Right ventricle myocardium inferior (tissue), 1 donor: ENCODE measurements at places on chromosomes 2 and 18. TPM values are rescaled to one million over a fixed set of nuclear protein-coding genes. Genes with fewer than 3 reads are reported as not detected.

DNA sequence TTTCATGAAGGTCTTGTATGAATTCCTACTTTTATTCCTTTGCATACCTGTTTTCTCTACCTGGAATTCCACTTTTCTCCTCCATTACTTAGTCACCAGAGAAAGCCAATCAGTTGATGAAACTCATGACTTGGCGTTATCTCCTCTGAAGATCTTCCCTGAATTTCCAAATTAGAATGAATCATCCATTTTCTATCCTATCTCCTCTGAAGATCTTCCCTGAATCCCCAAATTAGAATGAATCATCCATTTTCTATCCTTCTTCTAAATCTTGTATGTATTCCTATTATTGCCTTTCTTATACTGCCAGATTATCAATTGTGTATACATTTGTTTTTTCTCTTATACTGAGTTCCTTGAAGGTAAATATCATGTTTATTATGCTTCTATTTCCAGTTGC lies 440.4 kb downstream of the CCDC85A start:
- no peak for DNase-seq

GRCh38 chr2:85157345-85157744 lies 24.2 kb downstream of the TCF7L1 start:
- DNase-seq, result no peak

DNA sequence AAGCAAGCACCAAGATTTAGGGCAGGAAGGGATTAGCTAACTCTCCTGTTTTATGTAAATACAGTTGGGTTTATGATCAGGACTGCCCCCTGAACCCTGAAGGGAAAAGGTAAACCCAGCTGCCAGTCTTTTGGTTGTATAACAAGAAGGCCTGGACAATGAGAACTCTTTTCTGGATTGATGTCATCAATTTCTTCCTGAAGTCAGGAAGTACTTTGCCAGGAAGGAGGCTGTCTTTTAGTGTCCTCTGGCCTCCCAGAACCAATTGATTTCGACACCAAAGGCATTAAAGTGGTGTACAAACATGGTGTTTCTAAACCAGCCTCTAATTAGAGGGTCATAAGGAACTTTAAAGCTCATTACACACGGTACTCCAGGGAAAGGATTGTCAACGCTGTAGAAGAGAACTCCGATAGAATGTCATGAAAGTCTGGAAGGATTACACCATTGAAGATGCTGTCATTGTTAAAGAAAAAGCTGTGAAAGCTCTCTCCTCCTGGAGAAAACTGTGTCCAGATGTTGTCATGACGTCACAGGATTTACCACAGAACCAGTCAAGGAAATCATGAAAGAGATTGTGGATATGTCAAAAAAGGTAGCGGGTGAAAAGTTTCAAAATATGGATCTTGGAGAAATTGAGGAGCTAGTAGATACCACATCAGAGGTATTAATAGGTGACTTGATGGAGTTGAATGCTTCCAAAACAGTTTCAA lies 78.8 kb downstream of the ANKRD12 start:
- no peak for DNase-seq

GRCh38 chr2:219658196-219658846 lies 30.9 kb downstream of the SLC4A3 start:
- no peak for DNase-seq

GRCh38 chr2:15828576-15828975 lies 111.8 kb upstream of the MYCN start:
- DNase-seq, result no peak

GRCh38 chr2:177275040-177275742 lies 10.7 kb upstream of the NFE2L2 start:
- no peak for DNase-seq

GRCh38 chr2:46937471-46937901 lies 21.9 kb upstream of the MCFD2 start:
- DNase-seq, result no peak

DNA sequence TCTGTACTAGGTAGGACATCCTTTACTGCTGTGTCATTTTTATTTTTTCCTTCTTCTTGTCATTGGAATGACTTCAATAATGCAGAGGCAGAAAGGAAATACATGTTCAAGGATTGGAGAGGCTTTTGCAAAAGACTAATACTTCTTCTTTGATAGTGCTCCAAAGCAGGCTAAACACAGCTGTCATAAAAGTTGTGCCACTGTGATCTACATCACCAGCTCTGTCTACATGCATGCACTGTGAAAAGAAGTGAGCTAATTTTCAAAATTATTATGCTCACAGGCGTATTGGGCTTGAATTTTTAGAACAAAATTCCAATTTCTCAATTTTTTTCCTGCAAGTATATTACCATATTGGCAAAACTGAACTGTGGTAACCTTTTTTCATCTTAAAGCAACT lies 37.5 kb upstream of the CALCRL start:
- DNase-seq, result no peak

GRCh38 chr2:233288663-233289062 lies 19.0 kb upstream of the SAG start:
- DNase-seq, result no peak

DNA sequence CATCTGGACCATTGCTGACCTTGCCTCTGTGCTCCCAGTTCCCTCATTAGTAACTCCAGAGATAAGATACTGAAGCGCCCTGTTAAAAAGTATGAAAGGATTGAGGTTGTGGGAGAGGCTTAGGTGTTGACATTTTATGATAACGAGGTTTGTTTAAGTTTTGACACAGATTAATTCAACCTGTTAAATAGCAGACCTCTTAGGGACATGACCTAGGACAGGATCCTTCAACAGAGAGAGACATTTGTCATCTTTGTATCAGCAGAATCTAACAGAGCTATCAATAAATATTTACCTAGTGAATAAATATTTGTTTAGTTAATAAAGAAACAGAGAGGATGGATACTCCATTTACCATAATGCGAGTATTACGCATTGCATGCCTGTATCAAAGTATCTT lies 99.5 kb downstream of the DCC start:
- no peak for DNase-seq

DNA sequence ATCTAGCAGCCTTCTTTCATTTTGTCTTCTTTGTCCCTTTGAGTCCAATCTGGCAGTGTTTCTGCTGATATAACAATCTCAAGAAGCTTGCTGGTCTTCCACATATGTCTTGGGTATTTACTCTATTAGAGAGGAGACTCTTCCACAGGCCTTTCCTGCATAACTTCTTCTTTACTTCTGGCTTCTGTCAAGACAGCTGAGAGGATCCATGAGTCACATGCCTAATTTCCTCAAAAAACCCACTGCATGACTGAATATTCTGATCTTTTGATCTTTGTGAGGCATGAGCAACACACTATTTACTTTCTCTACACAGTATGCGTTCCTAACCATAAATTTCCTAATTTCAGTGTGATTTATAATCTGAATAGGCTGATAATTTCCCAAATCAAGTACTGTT lies 5.1 kb upstream of the DCC start:
- DNase-seq, result no peak

- DNase-seq, result no peak
These were observed 95.7 kb downstream of the BCL2 start for GRCh38 chr18:63223837-63224236.

The STAM2 gene
- 27.0 TPM for total RNA-seq

The SLC5A7 gene
- total RNA-seq, result 0.11 TPM

The XDH gene
- total RNA-seq, result not detected

The TUBA4A gene
- total RNA-seq, result 128 TPM

The BZW1 gene
- 80.4 TPM for total RNA-seq
